Heart left ventricle (tissue), 16 donors: ENCODE measurements at places on chromosomes 7 and 10. TPM values are rescaled to one million over a fixed set of nuclear protein-coding genes. Genes with fewer than 3 reads are reported as not detected.
A peak's percentile ranks its signal among the peaks of the same experiment; 100 is the strongest.

DNA sequence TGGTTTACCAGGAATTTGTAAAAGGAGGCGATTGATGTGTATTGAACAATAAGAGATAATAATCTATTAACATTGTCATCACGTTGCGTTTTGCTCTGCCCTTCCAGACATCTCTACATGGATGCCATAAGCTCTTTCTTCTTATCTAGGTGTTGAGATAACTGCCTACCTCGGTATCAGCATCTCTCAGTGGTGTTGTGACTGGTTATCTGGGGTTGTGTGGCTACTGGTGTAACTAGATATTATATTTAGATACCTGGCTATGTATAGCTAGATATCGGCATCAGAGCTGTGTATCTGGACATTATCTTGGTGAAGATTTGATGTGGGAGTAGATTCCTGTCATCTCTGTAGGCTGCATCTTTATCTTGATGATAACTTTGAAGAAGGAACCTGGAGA is 17.2 kb downstream of the GATA3 start:
- H3K4me3 ChIP-seq, result no peak overlapping the region
- H3K36me3 ChIP-seq, result no peaks in the 10 kb centered on the region
- no peak for DNase-seq
- no peaks in the 10 kb centered on the region for H3K4me1 ChIP-seq
- H3K27me3 ChIP-seq, result no peaks in the 10 kb centered on the region
- H3K27ac ChIP-seq, result no peak overlapping the region

The SPDYE5 gene
- not detected for total RNA-seq

GRCh38 chr10:58952747-58953466 is 223.5 kb upstream of the PHYHIPL start:
- no peak for DNase-seq
- no peak overlapping the region for H3K4me3 ChIP-seq
- peaks cover 4% of the 10 kb centered on the region for H3K4me1 ChIP-seq
- H3K27ac ChIP-seq, result peak overlapping the region; percentile 75

GRCh38 chr7:18648849-18649758 is 153.6 kb downstream of the HDAC9 start:
- H3K4me1 ChIP-seq, result no peaks in the 10 kb centered on the region
- no peaks in the 10 kb centered on the region for H3K27me3 ChIP-seq
- H3K27ac ChIP-seq, result no peak overlapping the region
- DNase-seq, result no peak
- no peak overlapping the region for H3K4me3 ChIP-seq

DNA sequence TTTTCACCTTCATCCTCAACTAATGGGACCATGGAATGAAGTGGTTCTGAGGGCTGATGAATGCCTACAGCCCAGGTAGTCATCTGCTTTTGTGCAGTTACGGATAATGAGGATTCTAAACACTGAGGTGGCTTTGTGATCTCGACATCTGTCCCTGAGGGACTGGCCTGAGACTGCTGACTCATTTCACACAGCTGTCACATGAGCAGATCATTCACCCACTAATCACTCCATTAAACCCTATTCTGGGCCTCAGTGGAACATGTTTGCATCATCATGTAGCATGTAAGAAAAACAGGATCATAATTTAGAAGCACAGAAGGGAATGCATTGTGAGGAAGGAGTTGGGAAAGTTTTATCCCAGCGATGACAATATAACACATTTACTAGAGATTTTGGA is 79.4 kb upstream of the FEZF1 start:
- H3K4me3 ChIP-seq, result no peak overlapping the region
- DNase-seq, result no peak
- no peaks in the 10 kb centered on the region for H3K27me3 ChIP-seq
- no peaks in the 10 kb centered on the region for H3K36me3 ChIP-seq

GRCh38 chr10:71225291-71226058 is 13.1 kb downstream of the UNC5B start:
- no peak overlapping the region for H3K27ac ChIP-seq
- H3K4me1 ChIP-seq, result peaks cover 66% of the 10 kb centered on the region
- no peak overlapping the region for H3K4me3 ChIP-seq
- no peaks in the 10 kb centered on the region for H3K36me3 ChIP-seq

GRCh38 chr10:30556189-30556588 is 73.4 kb downstream of the LYZL2 start:
- no peak overlapping the region for H3K4me3 ChIP-seq
- H3K36me3 ChIP-seq, result no peaks in the 10 kb centered on the region
- H3K27me3 ChIP-seq, result no peaks in the 10 kb centered on the region
- no peak overlapping the region for H3K27ac ChIP-seq

- no peaks in the 10 kb centered on the region for H3K4me1 ChIP-seq
- no peak overlapping the region for H3K27ac ChIP-seq
- no peaks in the 10 kb centered on the region for H3K36me3 ChIP-seq
- H3K4me3 ChIP-seq, result no peak overlapping the region
Observed at GRCh38 chr7:94276027-94276426, 118.7 kb upstream of the COL1A2 start.

The RAPGEF5 gene
- total RNA-seq, result 15.3 TPM
